Activated T-helper 1 cell treated with anti-CD3 and anti-CD28 coated beads, Interleukin-12 subunit alpha, Interleukin-12 subunit beta, Interleukin-2, Interleukin-4 antibody, amounts not matched to agents 30 ng/mL and 10 ng/mL and 1 ng/mL, durations not matched to agents 14 hours and 24 hours and 36 hours (primary cell): ENCODE measurements at places on chromosomes 6 and 20.

DNA sequence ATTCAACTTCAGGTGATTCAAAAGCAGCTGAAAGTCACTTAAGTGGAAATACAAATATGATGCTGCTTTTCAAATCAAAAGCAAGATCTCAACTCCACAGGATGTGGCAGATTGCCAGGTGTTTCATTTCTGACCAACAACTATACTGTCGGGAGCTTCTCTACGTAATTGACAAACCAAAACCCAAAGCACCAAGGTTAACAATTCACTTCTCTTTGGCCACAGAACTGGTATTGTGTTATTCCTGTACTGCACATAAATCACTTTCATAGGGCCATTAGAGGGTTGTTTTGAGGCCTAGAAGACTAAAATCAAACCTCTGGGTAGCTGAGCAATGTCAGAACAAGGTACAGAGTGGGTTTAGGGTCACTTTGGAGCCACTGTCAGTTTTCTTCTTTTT lies 169.7 kb downstream of the HAO1 start:
- peak; percentile 6 for DNase-seq

- no peak for DNase-seq
Measured at GRCh38 chr6:158819977-158820622, 932 bp upstream of the EZR start.

DNA sequence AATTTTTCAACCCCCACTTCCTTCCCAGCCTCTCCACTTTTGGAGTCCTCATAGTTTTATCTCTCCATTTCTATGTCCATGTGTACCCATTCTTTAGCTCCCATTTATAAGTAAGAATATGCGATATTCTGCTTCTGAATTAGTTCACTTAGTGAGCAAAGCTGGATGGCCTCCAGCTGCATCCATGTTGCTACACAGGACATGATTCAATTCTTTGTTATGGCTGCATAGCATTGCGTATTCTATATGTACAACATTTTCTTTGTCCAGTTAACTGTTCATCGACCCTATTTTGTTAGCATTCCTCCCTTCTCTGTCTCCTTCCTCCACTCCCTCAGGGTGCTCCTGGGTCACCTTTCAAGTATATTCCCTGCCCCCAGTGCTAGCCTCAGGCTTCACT lies 210.0 kb upstream of the SSTR4 start:
- no peak for DNase-seq

DNA sequence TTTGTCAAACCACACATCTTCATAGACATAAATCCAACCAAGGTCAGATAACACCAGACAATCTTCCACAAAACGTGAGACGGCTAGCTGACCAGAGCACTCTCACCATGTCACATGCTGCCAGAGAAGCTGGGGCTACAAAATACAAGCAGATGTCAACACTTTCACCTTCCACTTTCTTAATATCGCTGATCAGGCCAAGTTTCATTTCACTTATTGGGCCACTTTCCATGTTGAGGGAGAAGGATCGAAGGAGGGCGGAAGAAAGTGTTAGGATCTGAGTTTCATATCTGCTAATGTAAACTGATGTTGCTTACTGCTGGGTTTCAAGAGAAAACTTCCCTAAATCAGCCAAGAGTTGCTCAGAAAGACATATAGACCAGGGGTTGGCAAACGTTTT lies 177.0 kb upstream of the PRDM1 start:
- no peak for DNase-seq

GRCh38 chr6:147384029-147384428 lies 124.5 kb upstream of the SAMD5 start:
- DNase-seq, result no peak

DNA sequence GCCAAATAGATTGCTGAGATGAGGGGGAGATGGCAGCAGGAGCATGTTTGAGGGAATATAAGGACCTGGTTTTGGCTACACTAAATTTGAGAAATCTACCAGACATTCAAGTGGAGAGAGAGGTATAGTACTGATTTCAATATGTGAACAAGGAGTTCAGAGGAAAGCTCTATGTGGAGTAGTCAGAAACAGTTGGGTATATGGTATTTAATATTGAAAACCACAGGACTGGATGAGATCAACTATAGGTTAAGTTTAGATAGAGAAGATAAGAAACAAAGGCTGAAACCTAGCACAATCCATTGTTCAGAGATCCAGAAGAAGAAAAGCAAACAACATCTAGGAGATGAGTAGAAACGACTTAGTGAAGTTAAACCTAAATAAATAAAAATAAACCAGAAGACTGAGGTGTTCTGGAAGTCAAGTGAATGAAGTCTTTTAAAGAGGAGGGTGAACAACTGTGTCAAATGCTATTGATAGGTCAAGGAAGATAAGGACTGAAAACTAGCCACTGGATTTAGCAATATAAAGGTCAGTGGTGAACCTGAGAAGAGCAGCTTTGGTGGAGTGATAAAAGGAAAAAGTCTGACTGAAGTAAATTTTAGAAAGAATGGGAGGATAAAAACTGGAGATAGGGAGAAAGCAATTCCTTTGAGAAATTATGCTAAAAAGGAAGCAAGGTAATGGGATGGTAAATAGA lies 121.2 kb upstream of the RUNX2 start:
- DNase-seq, result no peak

DNA sequence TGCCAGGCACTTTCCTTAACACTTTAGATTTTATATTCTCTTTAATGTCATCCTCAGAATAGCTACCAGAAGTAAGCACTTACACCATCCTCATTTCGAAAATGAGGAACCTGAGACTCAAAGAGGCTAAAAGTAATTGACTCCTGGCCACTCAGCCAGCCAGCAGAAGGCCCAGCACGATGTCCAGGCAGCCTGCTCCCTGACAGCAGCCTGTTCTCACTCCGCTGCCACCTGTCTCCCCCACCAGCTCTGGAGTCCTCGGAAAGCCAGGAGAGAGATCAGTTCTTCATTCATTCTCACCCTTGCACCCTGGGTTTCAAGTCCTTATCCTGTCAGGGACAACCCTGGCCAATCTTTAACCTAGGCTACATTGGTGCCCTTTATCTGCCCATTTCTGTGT lies 174.0 kb downstream of the SASH1 start:
- DNase-seq, result no peak

DNA sequence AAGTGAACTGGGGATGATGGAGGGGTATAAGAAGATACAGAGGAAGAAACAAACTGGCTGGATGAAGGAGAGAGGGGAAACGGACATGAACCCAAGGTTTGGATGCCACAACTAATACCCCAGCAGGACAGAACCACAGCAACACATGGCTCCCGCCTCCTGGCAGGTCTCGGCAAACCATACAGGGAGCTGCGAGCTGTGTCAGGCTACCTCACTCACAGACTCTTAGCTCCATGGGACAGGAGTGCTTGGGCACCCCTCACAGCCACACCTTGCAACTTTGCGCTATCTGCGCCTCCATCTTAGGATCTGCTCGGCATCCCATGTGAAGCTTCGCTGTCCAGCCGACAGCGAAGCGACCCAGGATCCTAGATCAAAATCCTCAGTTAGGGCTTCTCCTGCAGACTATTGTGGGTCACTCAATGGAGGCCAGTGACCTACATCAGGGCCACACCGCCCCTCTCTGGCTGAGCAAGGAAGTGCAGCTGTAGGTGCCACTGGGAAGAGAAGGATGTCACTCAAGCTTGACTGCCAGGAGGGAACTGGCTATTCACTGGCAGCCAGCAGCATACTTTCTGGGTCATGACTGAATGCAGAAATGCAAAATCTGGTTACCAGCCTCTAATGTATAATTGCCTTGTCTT lies 174.4 kb upstream of the RIN2 start:
- peak; percentile 8 for DNase-seq

DNA sequence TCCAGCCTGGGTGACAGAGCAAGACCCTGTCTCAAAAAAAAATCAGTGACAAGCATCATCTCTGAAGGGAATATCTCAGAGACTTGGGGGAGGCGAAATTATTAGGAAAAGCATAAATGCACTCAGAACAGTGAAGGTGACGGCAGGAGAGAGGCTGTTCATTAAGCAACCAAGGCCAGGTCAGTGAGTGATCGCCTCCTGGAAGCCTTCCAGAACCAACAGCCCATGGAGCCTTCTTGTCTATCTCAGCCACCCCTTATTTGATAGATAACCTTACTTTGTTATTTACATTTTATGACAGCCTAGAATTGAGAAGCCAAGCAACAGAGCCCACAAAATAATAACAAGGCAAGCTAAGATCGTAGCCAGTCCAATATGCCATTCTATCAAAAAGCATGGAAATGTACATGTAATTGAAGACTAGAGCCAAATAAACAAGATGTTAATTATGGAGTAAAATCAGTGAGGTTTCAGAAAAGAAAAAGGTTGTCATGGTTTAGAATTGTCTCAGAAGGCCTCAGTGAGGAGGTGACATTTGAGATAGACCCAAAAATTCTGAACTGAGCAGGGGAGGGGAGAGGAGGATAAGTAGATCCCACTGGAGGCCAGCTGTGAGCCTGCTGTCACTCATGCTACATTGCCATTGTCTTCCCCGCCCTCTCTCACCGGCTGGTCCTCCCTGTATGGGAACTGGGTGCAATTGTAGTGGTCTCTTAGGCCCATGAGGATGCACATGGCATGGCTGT lies 17.8 kb downstream of the BNIP5 start:
- no peak for DNase-seq

GRCh38 chr6:56026455-56027180 lies 151.2 kb upstream of the BMP5 start:
- DNase-seq, result no peak

- DNase-seq, result peak; percentile 42
Measured at GRCh38 chr6:125904871-125905270, 51.7 kb upstream of the HINT3 start.

- no peak for DNase-seq
Measured at GRCh38 chr6:90158936-90159335, 137.7 kb downstream of the BACH2 start.

DNA sequence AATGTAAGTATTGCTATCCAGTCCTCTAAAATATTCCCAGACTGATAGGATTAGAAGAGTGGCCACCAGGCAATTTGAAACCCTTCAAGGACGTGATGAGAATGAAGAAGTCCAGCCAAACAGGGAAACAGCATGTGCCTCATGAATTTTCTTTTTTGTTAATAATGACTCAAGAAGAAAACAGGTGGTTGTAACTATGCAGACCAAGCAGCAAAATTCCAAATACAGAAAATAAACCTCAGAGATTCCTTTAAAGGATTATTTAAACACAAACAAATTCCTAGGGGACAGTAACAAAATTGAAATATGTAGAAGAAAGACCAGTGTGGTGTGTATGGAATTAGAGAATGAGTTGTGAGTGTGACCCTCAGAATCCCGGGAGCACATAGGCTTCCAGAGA lies 239.2 kb downstream of the KCNQ5 start:
- DNase-seq, result no peak

GRCh38 chr6:100622907-100623692 lies 158.4 kb upstream of the SIM1 start:
- DNase-seq, result no peak

DNA sequence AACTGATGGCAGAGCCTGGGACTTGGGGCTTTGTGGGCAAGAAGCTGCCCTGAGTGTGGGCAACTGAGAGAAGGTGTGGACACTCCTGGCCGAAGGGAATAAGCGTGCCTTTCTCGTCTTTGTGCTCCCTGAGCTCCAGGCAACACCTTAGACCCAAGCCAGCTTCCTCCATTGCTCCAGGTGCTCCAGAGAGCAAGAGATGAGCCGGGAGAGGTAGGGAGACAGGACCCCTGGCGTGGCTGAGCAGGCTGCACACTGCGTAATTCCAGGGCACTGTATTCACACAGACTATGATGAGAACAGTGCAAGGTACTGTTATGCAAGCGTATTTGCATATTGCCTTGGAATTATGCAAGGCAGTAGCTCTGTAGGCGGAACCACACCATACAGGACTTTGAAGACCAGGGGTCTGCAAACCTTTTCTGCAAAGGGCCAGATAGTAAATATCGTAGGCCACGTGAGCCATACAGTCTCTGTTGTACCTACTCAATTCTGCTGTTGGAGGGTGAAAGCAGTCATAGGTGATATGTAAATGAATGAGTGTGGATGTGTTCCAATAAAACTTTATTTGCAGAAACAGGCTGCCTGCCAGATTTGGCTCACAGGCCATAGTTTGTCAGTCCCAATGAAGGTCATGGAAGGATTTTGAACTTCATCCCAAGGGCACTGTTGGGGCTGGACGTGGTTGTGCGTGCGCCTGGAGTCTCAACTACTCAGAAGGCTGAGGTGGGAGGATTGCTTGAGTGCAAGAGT lies 42.1 kb upstream of the FAM83D start:
- DNase-seq, result no peak

GRCh38 chr6:128964233-128964755 lies 81.4 kb downstream of the LAMA2 start:
- no peak for DNase-seq
